ENCODE measurements at places on chromosomes 5 and 9.

GRCh38 chr5:124590686-124591085, 155.8 kb downstream of the ZNF608 start:
- no peak for DNase-seq

DNA sequence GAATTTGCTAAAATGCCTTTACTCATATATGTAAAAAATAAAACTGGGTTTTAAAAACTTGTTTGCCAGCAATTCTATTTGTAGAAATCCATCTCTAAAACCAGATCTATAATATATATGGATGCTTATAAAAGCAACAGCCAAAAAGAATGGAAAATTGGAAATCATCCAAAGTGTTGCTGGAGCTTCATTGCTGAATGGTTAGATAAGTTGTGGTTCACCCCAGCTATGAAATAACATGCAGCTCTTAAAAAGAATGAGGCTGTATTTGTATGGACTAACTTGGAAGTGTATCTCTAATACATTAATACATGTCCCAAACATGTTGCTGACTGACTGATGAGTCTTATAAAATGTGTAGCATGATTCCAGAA, 76.2 kb downstream of the STK10 start:
- DNase-seq: peak; percentile 47

- no peak for DNase-seq
Observed at GRCh38 chr9:17401858-17402257, 177.0 kb upstream of the SH3GL2 start.

- peak; percentile 46 for DNase-seq
Observed at GRCh38 chr5:87300744-87301143, 33.1 kb downstream of the RASA1 start.

GRCh38 chr9:96331236-96331947, 29.4 kb upstream of the HSD17B3 start:
- no peak for DNase-seq

DNA sequence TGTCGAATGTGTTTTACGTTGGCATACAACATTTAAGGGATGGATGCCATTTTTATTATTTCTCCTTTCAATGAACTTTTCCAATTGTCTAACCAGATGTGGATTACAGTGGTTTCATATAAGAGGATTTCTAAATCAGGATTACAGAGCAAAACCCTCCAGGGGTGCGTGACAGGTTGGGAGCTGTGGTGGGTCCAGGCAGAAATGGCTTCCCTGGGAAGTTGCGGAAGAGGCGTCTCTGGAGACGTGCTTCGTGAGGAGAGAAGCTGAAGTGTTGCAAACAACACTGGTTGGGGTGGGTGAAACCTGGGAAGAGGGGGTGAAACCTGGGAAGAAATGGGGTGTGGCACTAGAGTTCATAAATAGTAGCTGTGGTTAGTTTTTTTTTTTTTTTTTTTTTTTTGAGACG, 4.5 kb upstream of the RPL26L1 start:
- DNase-seq: no peak

- no peak for DNase-seq
Observed at GRCh38 chr5:1012313-1012841, 3.8 kb downstream of the NKD2 start.

GRCh38 chr9:4894076-4894475, 91.0 kb upstream of the JAK2 start:
- no peak for DNase-seq

DNA sequence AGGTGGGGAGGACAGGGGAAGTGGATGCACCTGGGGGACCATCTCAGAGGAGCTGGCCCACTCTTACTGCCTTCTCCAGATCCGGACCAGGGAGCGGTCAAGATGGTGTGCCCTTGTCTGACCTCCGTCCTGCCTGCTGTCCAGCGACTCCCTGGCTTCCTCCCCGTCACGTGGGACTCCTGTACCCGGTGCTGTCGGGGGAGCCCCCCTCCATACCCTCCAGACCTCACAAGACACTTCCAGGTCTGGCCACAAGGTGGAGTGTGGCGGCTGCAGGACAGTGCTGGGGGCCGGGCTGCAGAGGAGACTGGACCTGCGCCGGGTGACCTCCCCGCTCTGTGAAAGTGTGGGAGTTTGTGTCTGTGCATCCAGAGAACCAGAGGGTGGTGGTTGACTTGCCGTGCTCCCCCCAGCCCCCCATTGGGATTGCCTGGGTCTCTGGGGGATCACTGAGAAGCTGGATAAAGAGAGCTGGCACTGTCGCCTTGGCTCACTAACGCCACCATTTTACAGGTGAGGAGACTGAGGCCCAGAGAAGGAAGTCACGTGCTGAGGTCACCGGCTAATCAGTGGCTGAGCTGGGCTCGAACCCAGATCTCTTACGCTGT, 1.9 kb upstream of the CRB2 start:
- DNase-seq: no peak

- no peak for DNase-seq
Observed at GRCh38 chr9:138121438-138122050, 244.0 kb downstream of the CACNA1B start.

DNA sequence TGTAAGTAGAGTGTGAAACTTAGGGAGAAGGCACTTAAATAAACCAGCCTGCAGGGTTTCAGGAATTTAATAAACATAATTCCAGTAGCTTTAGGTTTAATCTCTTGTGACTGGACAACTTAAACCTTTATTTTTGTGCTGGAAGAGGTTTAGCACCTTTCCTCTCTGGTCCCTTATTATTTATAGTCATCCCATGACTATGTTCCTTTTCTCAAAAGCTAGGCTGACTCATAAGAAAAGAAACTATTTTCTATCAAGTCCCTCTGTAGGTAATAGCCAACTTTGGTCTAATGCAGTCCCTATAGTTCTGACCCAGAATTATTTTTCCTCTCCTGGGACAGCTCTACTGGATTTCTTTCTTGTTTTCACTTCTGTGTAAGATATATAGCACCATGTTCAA, 588.9 kb downstream of the NR2F1-AS1 start:
- DNase-seq: no peak

DNA sequence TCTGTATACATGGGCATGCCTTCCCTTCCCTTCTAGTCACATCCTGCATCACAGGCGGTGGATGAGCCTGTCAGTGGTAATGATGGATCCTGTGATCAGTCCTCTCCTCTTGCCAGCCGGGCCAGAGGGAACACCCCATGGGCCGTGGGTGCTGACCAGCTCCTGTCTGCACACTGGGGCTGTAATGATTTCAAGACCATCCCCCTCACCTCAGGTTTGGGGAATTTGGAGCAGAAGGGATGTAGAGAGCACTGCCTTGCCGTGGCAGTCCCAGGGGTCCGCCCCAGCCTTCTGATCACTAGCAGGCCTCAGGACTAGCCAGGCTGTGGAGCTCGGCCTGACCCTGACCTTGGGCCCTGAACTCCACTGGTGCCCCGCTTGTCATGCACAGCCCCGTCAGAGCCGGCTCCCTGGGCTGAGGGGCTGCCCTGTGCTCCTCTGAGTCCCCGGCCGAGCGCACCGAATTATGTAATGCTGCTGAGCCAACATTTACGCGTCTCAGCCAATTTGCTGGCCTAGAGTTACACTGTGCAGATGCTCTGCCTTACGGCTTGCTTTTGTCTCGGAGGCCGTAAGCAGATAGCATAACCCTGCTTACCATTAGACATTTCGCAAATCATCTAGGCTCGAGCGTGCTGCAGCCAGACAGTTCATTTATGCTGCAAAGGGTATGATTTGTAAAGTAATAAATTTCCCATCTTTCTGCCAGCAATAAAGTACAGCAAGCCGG, 155.3 kb downstream of the MACROH2A1 start:
- DNase-seq: no peak

- DNase-seq: no peak
Observed at GRCh38 chr5:121630402-121630801, 221.3 kb upstream of the FTMT start.

DNA sequence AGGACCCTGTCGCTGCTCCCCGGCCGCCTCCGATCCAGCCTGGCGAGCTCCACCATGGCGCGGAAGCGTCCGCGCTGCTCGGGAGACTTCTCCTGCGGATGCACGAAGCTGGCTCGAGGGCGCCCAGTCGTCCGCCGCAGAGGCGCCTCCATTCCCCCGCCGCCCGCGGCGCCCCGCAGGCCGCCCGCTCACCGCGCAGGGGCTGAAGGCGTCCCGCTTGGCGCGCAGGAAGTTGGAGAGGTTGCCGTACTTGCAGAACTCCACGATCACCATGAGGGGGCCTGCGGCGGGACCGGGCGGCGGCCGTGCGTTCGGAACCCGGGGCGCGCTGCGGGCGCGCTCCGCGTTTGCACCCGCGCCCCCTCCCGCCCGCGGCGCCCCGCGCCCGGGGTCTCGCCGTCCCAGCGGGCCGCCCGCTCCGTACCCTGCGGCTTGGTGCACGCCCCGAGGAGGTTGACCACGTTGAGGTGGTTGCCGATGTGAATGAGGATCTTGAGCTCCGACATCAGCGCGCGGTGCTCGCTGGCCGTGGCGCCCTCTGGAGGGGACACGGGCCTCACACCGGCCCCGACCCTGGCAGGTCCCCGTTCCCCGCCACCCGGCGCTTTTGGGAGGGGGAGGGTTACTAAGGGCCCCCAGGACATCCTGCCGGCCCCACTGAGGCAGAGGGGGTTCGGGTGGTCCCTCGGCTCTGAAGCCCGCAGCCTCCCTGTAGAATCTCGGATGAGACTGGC, 27.7 kb upstream of the SCGB3A1 start:
- no peak for DNase-seq

DNA sequence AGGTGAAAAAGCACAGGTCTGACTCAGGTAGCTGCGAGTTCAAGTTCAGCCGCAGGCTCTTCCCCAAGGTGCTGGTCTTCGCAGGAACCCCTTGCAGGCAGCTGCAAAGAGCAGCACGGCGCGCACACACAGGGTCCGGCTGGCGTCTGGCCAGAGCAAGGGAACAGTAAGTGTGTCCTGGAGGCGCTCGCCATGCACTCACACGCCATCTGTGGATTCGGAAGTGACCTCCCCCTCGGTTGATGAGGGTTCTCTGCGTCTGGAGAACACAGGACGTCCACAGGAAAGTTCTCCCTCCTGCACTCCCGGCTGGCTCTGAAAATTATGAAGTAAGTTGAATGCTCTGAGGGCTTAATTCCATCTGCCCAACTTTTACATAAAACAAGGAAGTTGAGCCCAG, 14.0 kb upstream of the EGFL7 start:
- no peak for DNase-seq

- DNase-seq: no peak
Observed at GRCh38 chr5:129173771-129174170, 79.2 kb downstream of the ISOC1 start.

DNA sequence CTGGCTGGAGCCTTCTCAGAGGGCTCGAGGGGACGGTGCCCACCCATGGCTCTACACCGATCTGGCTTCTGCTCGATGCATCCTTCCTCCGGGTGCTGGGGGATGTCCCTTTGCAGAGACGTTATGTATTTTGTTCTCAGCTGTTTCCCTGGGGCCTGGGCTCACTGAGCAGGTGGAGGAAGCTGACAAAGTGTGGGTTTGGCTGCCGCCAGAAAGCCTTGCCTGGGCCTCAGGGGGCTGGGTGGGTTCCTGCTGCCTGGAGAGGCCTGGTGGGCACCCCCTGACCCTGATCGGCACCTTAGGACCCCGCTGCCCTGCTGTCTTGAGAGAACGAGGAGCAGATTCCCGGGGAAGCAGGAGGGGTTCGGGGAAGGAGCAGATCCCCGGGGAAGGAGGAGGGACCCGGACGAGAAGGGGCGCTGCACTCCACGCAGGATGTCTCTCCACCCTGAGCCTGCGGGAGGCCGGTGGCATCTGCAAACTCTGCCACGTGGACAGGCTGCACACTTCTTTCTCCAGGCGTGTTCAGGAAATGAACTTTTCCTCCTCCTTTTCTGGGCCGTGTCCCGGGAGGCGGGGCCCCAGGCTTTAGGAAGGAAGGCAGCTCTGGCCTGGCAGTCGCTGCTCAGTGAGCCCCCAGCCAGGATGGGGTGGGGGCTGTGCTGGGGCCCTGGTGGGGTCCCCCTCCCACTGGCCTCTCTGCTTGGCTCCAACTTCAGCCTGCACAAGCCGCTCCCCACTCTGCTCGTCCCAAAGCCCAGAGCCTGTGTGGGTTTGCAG, 148.9 kb downstream of the RXRA start:
- DNase-seq: peak; percentile 67

DNA sequence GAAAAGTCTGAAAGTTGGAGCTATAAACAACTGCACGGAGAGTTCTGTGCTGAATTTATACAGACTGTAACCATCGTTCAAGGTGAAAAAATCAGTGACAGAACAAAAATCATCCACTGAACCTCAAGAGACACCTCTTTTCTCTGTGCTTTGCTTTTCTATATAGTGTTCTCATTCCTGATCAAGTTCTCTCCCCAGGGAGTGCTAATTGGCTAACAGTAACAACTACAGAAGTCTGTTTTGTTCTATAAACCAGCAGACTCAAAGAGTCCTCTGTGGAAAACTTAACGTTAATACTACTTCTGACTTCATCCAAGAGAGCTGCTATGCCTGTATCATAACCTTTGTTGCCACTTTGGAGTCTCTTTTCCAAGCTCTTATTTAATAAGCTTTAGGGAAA, 1388.3 kb upstream of the C9orf72 start:
- DNase-seq: no peak

DNA sequence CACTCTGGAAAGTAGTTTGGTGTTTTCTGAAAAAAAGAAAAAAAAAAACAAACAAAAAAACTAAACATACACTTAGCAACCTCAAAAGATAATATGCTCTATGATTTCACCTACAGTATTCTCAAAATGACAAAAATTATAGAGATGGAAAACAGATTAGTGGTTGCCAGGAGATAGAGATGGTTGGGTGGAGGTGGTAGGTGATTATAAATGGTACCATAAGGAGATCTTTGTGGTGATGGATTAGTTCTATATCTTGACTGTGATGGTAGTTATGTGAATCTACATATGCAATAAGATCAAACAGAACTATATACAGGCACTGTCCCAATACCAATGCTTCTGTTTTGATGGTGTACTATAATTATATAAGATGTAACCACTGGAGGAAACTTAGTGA, 32.0 kb downstream of the PTBP3 start:
- DNase-seq: no peak

DNA sequence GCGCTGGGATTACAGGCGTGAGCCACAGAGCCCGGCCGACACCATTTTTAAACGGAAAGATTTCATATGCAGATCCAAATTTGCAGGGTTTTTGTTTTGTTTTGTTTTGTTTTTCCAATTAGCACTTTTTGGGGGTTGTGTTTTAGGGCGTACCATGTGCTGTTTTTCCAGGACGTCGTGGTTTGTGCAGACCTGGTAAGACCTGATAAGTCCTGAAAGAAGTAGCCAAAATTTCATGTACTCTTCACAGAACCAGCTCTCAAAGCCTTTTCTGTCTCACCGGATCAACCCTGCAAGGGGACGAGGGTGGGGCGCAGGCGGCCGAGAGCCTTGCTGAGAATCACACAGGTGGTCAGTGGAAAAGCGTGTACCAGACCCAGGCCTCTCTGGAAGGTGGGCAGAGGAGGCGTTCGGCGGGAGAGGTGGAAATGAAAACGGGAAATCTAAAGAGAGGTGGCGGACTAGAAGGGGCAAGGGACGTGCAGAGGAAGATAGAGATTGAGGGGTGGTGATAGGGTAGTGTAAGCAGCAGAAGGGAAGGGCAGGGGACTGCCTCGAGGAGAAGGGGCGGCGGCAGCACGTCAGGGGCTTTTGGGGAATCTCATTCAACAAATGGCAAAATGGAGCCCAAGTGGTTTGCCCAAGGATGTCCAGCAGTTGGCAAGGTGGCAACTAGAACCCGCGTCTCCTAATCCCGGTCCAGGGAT, 1.1 kb upstream of the FAF2 start:
- no peak for DNase-seq

- no peak for DNase-seq
Observed at GRCh38 chr5:158344376-158344775, 485.4 kb upstream of the CLINT1 start.

- DNase-seq: no peak
Observed at GRCh38 chr5:138685193-138685745, 68.0 kb upstream of the CTNNA1 start.

Measured in AG09319 (cell line).